DMS79 treated with DMSO at 0.1 percent for 48 hours (cell line): ENCODE measurements at places on chromosomes 16 and 17.

DNA sequence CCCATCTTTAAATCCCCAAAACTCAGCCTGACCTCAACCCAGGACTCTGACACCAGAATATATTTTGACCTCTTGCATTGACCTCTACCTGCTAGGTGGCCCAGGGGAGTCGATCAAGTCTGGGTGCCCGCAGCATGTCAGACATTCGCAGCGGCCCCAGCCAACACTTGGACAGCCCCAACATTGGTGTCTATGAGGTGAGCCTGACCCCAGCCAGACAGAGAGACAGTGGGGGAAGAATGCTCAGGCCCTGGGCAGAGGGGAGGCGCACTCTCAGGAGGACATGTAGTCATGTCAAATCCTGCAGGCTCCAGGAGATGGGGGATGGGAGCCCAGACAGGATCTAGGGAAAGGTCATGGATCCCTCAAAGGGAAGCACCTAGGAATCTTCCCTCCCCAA is 5.4 kb downstream of the GUCY2D start:
- DNase-seq = no peak

DNA sequence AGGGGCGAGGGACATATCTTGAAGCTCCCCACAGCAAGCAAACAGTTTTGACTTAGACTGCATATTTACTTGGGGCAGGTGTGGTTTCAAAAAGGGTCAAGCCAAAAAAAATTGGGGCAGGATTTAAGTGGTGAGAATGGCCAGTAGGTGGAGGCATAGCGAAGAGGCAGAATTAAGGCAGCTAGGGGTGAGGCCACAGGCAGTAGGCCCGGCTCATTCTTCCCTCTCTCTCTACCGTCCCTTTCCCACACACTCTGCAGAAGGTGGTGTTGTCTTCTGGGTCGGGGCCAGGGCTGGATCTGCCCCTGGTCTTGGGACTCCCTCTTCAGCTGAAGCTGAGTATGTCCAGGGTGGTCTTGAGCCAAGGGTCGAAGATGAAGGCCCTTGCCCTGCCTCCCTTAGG is 2.6 kb downstream of the SHBG start:
- peak; percentile 11 for DNase-seq

- DNase-seq = peak; percentile 96
These were observed 63.1 kb downstream of the IKZF3 start for GRCh38 chr17:39801055-39801454.

DNA sequence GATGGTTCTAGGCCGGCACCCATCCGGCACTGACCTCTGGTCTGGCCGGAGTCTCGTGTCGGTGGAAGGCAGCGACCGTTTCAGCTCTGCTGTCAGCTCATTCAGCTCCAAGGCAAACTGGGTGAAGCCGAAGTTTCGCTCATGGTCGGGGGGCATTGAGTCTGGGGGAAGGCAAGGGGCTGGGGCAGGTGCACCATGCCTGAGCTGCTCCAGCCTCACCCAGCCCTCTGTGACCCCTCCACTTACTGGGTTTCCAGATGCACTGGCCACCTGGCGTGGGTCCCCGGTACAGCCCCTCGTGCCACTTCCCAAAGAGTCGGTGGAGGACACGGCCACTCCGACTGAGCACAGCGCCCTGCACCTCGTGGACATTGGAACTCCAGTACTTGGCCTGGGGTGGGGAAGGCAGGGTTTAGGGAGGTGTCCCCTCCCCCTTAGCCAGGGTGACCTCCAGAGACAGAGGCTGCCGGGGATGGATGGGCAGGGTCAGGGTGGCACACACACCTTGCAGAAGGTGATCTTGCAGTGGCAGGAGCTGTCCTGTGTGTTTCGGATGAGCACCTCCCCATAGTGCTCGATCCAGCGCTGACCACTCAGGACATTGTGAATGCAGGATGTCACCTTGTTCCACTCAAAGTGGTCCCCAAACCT is 12.6 kb downstream of the OSBPL7 start:
- no peak for DNase-seq

DNA sequence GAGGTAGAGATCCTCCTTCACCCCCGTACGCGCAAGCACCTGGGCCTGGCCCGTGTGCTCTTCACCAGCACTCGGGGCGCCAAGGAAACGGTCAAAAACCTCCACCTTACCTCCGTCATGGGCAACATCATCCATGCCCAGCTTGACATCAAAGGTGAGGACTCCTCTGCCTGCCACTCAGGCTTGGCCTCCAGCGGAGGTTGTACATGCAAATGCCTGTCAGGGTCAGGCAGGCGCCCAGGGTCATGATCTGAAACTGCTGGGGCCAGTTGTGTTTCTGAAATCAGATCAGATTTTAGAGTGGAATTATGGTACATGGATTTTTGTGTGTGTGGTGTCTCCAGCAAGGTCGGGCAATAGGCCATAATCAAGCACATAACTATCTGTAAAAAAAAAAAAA is 3.8 kb downstream of the SETD1A start:
- no peak for DNase-seq

- no peak for DNase-seq
These were observed 250.4 kb upstream of the N4BP1 start for GRCh38 chr16:48860341-48860740.

DNA sequence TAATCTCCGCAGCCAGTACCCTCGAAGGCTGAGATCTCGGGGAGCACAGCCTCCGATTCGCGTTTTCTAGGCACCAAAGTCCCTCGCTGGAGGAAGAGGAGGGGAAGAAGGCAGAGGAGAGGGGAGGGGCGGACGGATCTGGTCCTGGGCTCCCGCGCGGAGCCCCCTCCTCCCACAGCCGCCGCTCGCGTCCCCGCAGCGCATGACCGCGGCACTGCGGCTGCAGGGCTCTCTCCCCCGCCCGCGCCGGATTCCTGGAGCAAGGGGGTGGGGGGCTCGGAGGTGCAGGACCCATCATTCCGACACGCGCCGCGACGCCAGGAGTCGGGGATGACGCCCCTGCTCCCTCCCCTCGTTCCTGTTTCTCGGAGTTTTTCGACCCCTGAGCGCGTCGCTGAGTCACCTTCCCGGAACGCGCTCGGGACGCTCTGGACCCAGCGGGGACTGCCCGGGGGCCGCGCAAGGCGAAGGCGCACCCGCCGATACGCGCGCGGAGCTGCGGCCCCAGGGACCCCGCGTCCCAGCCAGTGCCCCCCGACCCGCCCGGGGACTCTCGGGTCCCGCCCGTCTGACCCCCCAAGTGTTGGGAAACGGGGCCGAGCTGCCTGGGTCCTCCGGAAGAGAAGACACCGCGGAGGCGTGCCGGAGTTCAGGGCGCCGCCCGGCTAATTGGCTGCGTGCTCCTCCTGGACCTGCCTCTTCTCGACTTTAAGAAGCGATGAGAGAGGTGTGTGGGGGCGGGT is 1.4 kb upstream of the SPHK1 start:
- peak; percentile 15 for DNase-seq

DNA sequence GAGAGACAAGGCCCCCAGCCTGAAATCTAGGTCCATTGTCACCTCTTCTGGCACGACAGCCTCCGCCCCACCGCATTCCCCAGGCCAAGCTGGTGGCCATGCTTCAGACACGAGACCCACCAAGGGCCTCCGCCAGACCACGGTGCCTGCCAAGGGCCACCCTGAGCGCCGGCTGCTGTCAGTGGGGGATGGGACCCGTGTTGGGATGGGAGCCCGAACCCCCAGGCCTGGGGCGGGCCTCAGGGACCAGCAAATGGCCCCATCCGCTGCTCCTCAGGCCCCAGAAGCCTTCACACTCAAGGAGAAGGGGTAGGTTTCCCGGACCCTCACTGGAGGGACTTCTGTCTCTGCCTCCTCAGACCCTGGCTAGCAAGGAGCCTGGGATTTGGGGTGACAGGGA is 1.0 kb downstream of the TEDC2 start:
- DNase-seq = no peak

DNA sequence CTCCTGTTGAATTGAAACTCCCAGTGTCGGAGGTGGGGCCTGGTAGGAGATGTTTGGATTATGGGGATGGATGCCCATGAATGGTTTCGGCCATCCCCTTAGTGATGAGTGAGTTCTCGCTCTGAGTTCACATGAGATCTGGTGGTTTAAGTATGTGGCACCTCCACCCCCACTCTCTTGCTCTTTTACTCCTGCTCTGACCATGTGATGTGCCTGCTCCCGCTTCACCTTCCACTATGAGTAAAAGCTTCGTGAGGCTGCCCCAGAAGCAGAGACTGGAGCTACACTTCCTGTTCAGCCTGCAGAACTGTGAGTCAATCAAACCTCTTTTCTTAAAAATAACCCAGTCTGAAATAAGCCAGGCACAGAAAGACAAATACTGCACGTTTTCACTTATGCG is 512.4 kb downstream of the HS3ST4 start:
- DNase-seq = no peak

DNA sequence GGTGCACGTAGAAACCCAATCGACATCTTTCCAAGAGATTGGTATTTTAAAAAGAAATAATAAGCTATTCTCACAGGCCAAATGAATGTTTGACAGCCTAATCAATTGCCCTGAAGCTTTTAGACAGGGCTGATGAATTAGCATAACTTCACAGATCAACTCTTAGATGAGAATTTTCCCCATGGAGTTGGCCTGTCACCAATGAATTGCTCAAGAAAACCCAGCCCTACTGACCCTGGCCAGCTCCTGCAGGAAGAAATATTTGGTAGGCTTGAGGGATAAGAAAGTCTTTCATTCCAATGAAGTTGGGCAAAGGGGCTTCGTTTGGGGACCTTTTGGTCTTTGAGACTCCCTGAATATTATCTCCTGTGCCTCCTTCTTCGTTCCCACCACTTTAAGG is 23.4 kb upstream of the SEC14L1 start:
- no peak for DNase-seq

- peak; percentile 77 for DNase-seq
These were observed 4.8 kb downstream of the PLEKHH3 start for GRCh38 chr17:42672038-42672437.

DNA sequence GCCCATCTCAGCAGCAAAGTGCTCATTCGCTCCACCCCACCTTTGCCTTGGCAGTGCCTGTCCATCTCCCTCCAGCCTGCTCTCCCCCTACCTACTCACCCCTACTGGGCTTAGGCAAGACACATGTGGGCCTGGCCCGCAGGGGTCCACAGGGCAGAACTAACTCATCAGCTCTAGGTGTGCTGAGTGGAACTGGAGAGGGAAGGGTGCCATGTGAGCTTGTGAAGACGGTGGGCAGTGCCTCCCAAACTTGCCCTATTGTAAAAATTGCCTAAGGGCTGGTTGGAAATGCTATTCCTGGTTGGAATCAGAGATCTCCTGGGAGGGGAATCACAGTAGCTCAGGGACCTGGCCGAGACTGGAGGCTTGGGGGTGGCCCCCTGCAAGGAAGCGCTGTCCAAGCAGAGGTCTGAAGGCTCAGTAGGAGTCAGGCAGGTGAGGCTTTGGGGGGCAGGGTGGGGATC is 29.1 kb upstream of the TNS4 start:
- DNase-seq = no peak

DNA sequence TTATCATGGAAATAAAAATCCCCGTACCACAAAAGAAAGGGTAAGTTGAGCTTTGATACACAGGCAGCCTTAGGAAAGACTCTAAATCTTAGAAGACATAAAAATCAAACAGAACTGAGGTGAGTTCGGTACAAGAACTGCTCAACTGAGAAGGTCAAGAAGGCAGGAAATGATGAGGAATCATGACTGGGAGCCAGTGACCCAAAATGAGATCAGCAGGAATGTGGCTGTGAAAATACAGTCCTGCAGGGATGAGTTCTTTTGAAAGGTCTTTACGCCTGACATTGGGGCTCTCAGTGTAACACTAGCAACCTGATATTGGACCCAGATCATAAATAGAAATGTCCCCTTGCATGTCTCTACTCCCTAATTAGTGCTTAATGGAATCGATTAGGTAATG is 56.3 kb upstream of the CDH11 start:
- DNase-seq = no peak
